ENCODE measurements at places on chromosomes 2 and 18.
A peak's percentile ranks its signal among the peaks of the same experiment; 100 is the strongest.

DNA sequence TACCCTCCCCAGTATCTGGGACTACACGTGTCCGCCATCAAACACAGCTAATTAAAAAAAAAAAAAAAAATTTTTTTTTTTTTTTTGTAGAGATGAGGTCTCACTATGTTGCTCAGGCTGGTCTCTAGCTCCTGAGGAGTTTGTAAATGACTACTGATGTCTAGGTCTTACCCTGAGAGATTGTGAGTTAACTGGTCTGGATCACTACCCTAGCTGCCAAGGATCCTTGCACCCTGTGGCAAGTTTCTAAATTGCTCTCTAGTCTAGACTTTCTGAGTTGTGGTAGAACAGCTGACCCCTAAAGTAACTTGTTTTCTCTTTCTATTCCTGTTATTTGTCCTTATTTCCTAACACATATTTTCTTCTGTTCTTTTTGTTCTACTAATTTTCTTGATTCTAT is 44.5 kb downstream of the ABHD3 start:
- no peak for DNase-seq

DNA sequence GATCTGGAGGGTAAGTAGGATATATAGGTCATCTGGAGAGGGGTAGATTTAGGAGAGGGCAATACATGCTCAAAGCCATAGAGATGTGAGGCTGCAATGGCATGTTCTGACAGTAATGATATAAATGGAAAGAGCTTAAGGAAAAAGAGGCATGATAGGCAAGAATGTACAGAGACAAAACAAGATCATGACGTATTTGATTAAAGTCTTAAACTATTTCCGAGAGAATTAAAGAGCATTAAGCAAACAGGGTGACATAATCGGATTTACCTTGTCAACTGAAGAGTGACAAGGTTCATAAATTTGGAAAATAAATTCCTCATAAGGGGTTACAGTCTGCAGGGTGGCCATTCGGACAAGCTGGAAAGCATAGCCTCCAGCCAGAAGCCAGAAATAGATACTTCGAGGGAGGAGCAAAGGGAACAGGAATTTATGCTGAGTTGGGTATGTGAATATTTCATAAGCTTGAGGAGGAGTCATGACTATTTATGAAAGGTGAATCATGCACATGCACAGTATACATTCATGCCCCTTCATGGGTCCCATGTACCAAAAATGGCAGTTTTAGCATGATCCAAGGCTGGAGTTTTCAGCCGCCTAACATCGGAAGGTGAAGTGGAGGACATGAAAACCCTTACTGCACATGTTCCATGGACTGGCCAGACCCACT is 396.2 kb upstream of the VWC2L start:
- DNase-seq: no peak

DNA sequence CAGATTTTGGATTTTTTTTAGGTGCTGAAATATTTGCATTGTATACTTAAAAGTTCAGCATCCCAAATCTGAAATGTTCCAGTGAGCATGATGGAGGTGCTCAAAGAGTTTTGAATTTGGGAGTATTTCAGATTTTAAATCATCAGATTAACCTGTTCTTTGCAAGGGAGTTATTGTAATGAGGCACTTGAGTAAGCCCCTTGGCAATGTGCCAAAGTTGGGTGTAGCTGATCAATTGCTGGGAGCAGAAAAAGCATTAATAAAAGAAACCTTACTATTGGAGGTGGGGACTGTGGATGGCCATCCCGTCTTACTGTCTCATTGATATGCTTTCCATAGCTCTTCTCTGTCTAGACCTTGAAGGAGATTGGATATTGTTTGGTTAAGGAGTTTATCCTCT is 28.3 kb downstream of the MALT1 start:
- no peak for DNase-seq

DNA sequence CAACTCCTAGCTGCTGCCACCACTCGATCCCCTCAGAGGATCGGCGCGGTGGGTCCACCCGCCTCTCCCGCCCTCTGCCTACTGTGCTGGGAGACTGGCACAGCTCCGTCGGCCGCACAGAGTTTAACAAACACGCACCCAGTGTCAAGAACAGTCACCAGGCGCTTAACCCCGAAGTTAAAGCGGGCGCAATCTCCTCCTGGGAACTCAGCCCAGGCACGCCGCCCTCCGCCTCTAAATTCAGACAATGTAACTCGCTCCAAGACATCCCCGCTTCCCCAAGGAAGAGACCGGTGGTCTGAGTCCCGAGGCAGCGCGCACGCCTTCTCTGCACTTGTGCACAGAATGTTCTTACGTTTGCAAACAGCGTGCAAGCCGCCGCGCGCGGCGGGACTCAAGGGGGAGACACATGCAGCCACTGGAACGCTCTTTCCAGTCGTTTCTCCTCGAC is 533 bp downstream of the CXCR4 start:
- DNase-seq: peak; percentile 85

DNA sequence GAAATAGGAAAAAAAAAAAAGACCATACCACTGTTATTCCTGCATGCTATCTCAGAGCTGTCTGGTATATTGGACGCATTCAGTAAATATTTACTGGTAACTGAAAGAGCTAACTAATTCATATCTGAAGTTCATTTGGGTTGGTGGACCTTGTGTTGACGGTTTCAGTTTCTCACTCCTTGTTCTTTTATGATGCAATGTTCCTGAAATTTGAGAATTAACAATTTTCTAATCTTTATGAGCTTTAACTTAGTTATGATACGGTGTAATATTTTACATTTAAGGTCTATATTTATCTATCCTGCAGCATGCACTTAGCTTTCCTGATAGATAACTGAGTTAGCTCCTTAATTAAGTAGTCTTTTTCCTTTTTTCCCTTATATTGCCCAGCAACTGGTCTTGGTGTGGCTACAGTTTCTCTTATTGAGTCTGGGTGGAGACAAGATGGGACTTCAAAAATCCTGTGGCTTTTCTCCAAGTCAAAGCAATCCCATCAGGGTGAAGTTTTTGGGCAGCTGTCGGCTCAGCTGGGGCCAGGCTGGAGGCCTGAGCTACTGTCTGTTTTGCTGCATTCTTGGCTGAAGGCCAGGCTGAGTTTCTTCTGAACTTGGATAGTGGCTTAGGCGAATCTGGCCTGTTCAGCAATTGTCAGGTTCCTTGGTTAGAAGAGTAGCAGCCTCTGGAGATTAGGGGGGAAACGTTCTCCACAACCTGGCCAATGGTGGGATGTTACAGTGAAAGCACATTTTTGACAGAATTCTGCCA is 78.4 kb upstream of the MEX3C start:
- DNase-seq: no peak

GRCh38 chr2:237691908-237692600 is 64.7 kb downstream of the LRRFIP1 start:
- peak; percentile 97 for DNase-seq

DNA sequence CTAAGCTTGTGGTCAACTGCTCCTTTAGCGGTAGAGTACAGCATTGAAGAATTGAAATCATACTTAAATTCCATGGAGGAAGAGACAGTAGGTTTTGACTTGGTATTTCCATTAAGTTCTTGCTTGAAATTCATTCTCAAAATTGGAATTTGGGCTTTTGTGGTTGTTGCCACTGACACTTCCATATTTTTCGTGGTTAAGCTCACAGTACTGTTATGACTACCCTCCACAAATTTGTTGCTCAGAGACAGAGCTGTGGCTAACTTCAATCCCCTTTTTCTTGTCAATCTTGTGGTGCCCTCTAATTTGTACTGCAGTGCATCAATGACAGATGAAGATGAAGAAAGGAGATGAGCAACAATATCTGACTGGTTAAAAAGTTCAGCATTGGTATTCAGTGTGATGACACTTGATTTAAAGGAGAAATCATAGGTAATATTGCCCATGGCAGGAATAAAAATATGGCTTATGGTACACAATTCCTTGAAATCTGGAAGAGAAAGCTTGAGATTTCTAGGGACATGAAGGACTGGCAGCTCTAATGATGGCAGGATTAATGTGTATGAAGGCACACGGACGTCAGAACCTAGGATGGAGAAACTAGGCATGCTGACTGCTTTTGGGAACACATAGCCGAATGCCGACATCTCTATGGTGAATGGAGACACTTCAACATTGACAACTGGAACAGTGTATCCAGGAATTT is 37.3 kb downstream of the APOB start:
- DNase-seq: no peak

- DNase-seq: no peak
These were observed 198.3 kb downstream of the ACKR3 start for GRCh38 chr2:236767941-236768340.

DNA sequence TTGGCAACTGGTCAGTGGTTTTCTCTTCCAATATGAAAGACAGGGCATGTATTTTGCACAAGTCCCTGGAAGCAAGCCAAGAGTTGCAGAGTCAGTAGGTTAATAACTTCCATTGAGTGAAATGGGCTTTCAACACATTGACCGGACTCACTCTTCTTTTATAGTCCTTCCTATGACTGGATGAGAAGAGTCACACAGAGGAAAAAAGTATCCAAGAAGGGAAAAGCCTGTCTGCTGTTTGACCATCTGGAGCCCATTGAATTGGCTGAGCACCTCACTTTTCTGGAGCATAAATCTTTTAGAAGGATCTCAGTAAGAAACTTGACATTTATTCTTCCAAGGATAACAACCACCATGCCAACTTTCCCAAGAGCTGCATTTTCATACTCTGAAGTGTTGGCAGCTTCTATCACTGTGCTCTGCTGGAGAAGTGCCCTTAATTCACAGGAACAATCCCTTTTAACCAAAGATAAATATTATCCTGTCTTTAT is 45.4 kb downstream of the RASGRP3 start:
- no peak for DNase-seq

DNA sequence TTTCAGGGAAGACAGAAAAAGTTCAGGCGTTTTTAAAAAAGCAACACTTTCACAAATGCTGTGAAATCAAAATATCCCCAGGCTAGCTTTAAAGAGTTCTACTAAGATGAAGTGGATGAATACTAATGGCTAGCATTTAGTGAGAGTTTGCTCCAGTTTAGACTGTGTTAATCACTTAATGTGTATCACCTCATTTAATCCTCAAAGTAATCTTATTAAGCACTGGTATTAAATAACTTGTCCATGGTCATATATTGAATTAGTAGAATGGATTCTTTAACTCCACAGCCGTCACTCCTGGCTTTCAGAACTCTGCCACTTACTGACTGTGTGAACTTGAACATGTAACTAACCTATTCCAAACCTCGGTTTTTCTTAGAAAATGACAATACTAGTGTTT is 66.0 kb downstream of the CABYR start:
- no peak for DNase-seq

DNA sequence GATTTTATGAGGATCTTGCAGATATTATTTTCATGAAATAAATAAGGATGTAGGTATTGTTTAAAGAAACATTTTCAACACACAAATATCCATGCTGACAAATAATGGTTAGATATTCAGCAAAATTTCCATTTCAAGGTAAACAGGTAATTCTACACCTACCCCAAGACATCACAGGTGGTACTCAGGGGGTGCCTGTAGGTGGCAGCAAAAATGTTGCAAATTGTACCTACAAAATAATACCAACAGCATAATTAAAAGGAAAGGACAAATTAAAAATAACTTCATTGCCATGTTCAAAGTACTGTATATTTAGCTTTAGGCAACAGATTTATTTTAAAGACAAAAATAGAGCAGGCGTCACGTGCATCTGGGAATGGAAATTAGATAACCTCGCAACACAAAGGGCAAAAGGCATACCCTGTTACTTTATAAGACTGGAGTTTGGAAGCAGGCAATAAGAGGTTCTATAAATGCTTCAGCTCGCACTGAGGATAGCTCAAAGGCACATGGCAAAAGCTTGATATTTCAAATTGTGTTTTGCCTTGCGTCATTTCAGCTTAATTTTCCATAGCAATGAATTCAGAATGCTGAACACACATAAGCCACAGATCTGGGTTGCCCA is 630.5 kb downstream of the TDRD15 start:
- DNase-seq: no peak
